CD4-positive, alpha-beta T cell treated with Interleukin-6 for 4 hours (primary cell): ENCODE measurements at places on chromosomes 7 and 10.

DNA sequence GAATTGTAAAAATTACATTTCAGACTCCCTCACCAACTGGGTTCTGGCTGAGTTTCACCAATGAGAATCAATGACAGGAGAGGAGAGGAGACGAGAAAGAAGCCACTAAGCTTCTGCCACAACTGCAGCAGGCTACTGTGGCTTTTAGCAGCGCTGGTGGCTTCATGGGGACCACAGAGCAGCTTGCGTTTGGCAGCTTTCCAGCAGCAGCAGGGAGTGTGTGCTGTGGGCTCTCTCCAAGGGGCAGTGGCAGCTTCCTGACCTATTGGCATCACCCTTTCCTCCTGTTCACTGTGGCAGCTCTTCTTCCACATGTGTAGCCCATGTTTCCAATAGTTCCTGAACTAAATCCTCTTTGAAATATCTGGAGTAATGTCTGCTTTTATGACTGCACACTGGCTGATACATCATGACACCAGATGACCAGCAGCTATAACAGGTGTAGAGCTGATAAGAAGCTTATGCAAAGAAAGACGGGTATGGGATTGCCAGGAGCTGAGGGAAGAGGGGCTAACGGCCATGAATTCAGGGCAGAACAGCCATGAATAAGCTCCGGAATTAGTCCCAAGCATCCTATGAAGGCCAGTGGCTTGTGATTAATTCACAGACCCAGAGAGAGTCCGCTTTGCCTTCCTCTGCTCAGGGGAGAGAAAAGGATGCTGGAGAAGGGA, 46.8 kb downstream of the KCNH2 start:
- peak; percentile 44 for DNase-seq

GRCh38 chr7:137696376-137696775, 150.4 kb downstream of the DGKI start:
- no peak for DNase-seq

DNA sequence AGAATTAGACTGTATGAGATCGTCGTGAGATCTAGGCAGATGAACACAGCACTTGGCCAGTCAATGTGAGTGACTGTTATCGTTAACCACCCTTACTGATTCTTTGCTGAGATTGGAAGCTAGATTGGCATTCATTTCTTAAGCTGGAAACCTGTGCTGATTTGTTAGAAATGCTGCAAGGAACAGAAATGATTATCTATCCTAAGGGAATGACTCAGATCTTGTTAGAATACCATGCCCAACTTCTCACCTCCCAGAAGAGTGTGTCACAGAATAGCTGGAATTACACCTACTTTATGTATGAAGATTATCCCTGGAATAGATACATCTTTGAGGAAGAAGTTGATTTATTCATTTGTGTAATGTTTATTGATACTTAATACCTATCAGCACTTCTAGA, 275.2 kb downstream of the AUTS2 start:
- DNase-seq: no peak

DNA sequence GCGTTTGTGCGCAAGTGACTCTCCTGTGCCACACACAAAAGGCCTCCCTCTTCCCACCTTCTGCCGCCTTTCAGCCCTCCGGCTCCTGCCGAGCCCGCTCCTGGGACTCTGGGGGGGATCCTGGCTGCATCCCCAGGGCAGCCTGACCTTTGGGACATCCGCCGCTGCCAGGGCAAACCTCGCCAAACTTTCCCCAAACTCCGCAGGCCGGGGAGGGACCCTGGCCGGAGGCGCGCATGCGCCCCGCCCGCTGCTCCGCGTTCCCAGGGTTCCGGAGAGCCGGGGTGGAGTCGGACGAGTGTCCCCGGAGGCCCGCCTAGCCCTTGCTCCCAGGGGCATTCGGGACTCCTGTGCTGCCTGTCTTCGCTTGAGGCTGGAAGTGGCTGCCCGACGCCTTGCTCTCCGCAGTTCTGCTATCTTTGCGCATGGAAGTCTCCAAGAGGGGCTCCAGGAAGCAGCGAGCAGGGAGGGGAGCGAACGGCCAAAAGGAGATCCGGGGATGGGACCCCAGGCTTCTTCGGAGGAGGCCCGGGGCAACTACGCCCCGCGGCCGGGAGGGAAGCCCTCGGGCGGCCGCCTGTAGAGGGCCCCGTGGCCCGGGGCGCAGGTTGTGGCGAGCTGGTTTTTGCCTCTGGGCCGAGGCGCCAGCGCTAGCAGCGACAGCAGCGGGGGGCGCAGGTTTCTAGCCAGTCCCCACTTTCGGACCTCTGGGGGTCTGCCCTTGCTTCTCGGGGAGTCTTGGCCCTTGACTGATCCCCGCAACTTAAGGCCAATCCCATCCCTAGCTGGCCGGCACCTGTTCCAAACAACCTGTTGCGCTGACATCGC, 7.0 kb downstream of the PTF1A start:
- DNase-seq: no peak

GRCh38 chr7:39357648-39358047, 208.6 kb upstream of the YAE1 start:
- DNase-seq: no peak

DNA sequence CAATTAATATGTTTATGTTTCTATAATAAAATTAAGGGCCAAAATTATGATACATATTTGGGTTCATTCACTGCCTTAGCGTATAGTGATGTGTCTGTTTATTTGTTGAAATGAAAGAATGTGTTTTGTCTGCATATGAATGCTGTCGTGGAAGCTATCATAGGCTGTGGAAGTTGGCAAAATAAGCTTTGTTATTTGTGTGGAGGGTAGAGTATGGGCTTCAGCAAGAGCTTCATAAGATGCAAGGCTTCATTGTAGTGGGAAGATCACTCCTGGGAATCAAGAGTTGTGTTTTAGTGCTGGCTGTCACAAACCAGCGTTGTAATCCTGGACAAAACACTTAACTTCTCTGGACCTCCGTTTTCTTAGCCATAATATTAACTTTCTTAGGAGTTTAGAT, 2.5 kb downstream of the SLK start:
- DNase-seq: no peak

- no peak for DNase-seq
Observed at GRCh38 chr10:32415361-32415760, 30.6 kb upstream of the CCDC7 start.

GRCh38 chr7:117637937-117638336, 158.1 kb downstream of the CFTR start:
- no peak for DNase-seq

DNA sequence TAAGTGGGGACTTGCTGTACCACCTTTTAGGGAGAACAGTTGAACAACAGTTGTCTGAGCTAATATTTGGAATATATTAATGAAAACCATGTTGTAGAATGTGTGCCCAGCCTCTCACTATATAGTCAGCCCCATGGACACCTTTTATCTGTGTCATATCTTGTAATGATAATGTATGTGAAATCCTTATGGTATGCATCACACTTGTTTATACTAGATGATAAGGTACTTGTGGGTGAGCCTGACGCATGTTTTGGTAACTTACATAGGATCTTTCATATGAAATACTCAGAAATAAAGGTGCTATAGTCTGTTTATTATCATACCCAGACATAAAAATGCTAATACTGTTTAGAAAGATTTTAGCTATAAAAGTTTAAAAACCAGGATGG, 32.8 kb downstream of the CAMK1D start:
- no peak for DNase-seq

DNA sequence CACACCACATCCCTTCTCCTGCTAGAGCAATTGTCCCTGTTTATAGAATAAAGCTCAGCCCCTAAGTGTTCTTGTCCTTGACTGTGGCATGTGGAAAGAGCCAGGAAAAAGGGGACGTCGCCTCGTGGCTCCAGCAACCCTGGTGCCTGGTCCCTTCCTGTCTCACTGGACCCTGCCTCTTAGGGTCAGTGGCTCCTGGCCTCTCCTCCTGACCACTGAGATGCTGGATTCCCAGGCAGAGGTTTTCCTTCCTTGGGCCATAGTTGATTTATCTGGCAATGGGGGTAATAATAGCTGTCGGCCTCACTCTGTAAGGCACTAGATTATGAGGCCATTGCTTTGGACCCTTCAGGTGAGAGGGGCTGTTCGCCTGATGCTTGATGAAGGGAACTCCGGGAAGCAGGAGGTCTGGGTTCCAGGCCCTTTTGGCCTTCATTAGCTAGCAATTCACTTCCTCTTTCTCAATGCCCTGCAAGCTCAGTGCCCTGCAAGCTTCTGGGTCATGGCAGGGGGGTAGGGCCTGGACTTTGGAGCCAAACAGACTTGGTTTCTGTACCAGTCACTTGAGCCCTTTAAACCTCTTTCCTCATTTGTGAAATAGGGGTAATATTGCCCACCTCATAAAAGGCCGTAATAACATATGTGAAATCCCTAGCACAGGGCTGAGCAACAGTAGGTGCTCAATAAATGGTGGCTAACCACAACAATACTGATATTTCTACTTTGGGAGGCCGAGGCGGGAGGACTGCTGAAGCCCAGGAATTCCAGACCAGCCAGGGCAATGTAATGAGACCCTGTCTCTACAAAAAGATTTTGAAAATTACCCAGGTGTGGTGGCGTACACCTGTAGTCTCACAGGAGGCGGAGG, 1.1 kb downstream of the ASL start:
- no peak for DNase-seq

DNA sequence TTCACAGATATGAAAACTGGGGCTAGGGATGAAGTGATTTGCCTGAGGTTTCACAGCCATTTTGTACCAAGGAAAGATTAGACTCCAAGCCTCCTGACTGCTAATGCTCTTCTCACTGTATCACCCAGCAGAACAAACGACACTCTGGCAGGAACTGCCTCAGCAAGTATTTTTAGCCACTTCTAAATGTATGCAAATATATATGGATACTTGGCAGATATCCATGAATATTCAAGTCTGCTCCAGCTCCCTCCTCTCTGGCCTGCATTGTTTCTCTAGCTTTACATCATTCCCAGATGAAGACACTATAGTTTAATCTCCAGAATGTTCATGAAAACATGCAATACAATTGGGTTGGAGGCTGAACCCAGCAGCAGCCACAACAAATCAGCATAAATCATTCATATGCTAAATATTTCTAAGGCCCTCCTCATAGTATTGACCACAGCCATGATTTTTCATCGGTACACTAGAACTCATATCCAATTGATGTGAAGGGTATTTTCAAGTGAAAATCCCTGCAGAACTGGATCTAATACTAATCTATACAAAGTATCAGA, 65.5 kb downstream of the HPSE2 start:
- no peak for DNase-seq

GRCh38 chr7:18087026-18087686, 59.5 kb upstream of the PRPS1L1 start:
- DNase-seq: no peak

GRCh38 chr10:3255075-3255474, 82.5 kb upstream of the PITRM1 start:
- no peak for DNase-seq

DNA sequence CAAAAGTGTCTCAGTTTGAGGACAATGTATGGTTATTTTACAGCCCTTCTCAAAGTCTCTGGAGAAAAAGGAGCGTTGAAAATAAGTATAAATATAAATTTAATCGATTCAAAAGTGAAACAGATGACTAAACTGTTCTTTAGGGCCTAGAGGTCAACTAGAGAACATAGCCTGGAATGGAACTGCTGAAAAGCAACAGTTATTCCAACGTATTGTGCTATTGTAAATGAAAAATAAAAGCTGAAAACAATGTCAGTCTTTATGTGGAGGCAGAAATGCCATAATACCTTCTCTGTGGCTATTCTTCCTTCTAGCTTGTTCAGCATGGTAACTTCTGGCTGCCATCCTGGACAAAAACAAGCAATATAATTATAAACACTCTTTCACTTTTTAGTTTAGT, 362.5 kb downstream of the ARL4A start:
- no peak for DNase-seq

- no peak for DNase-seq
Observed at GRCh38 chr7:141358386-141358785, 192.8 kb upstream of the AGK start.

DNA sequence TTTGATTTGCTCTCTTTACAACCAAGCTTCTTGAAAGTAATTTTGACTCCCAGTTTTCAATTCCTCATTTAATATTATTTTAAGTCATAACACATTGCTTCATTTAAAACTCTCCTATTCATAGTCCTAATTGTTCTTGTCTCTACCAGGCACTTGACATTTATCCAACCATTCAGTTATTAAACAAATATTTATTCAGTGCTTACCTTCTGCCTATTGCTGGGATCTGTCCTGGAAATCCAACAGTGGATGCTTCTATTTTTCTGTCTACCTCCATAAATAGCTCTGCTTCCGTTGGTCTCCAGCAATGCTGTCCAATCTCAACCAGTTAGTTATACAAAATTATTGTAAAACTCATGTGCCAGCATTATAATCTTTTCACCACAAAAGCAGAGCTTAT, 615.1 kb downstream of the ZWINT start:
- no peak for DNase-seq

DNA sequence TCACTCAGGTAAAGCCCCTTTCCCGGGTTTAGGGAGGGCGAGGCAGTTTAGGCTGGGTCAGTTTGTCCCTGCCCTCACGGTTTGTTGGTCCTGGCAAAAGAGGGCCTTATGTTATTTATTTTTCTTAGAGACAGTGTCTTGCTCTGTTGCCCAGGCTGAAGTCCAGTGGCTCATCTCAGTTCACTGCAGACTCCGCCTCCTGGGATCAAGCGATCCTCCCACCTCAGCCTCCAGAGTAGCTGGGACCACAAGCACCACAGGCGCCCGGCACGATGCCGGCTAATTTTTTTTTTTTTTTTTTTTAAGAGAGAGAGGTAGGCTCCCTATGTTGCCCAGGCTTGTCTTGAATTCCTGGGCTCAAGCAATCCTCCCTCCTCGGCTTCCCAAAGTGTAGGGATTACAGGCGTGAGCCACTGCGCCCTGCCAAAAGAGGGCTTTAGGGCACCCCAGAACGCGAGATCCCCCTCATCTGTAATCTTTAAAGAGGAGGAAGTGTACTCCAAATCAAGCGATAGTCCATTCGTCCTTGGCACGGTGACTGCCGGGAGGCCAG, 626 bp upstream of the BMS1 start:
- DNase-seq: no peak

DNA sequence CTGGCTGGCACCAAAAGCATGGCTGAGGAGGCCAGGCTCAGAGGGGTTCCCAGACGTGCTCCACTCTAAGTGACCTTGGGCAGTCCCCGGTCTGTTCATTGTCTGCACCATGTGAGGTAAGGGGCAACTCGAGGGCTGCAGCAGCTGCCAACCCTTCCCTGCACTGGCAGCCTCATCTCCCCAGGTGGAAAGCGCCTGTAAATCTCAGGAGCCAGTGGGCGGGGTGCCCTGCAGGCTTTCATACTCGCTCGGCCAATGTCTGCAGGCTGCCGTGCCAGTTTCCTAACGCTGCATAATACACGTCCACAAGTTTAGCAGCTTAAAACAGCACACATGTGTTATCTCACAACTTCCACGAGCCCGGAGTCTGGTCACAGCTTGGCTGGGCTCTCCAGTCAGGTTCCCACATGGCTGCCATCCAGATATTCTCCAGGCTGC, 12.6 kb upstream of the GDF10 start:
- DNase-seq: no peak

DNA sequence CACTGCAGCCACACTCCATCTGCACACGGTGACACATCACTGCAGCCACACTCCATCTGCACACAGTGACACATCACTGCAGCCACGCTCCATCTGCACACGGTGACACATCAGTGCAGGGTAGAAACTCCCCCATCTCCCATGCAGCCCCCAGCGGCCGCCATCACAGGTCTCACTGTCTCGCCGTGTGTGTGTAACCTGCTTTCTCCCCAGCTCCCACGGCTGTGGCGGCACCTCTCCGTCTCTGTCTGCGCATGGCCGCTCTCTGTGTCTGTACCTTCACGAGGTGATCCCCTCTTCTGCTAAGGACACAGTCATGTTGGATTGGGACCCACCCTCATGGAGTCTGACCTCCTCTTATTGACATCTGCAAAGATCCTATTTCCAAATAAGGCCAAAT, 527.4 kb downstream of the PTPRN2 start:
- no peak for DNase-seq
